ENCODE measurements at places on chromosomes 6 and 20.

- no peak for DNase-seq
Observed at GRCh38 chr20:8807480-8808201, 261.2 kb upstream of the PLCB4 start.

- no peak for DNase-seq
Observed at GRCh38 chr6:89970609-89971337, 76.5 kb downstream of the GJA10 start.

- DNase-seq, result no peak
Observed at GRCh38 chr20:44622501-44623270, 28.8 kb downstream of the ADA start.

- no peak for DNase-seq
Observed at GRCh38 chr20:50499938-50500337, 10.2 kb upstream of the PTPN1 start.

DNA sequence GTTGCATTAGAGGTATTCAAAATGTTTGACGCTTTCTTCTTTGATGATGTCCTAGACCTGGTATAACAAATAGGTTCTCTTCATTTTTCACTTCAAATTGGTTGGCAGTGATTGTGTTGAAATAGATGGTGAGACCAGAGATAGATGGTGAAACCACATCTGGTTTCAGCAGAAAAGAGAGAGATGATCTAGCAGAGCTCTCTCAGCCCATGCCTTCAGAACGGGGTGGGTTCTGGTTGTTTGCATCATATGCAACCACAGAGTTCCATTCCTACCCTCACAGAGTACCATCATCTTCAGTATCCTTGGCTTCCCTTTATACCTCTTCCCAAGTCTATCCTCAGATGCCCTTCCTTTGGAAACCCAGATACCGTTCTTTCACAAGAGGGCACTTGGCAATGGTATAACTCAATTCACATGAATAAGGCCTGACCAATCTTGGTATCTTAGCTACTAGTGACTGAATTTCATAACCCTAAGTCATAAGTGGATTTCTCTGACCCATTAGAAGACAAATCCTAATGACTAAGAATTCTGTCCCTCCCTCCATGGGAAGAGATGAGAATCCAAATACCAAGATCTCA is 93.7 kb downstream of the UBE3D start:
- DNase-seq, result no peak

DNA sequence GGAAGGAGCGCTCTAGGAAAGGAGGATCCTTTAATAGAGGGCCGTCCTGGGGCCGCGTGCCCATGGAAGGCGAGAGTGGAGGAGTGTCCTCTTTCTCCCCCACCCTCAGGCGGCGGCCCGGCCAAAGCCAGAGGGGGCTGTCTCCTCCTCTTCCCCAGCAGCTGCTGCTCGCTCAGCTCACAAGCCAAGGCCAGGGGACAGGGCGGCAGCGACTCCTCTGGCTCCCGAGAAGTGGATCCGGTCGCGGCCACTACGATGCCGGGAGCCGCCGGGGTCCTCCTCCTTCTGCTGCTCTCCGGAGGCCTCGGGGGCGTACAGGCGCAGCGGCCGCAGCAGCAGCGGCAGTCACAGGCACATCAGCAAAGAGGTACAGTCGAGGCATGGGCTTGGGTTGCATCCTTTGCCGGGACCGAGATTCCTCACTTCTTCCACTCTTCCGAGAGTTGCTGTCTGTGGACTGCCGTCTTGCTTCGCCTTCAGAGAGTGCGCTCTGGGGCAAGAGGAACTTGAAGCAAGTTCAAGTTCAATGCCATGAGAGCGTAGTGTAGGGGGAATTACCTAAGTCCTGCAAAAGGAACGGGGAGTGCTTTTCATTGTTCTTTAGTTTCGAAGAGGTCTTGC is at the start of gene LAMA2:
Gene LAMA2, plus strand, starts transcription at position 148 of the 621 bp plus-strand sequence. Its CDS starts 108 bp downstream, at position 256.
- peak; percentile 97 for DNase-seq

DNA sequence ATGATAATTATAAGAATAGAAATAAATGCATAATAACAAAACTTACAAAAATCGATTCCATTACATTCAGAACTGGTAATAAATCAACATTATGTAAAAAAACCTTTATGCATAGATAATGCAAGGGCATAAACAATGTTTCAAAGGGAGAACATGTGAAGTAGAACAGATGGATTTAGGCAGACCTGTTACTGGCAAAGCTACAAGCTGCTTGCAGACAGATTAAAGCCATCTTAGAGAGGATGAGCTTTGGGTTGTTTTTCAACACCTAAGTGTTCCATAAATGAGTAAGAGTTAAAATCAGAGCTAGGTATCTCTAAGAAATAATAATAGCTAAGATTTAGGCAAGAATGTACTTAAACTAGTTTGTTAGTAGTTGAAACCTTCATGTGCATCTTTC is 37.2 kb downstream of the SNAP25 start:
- no peak for DNase-seq

DNA sequence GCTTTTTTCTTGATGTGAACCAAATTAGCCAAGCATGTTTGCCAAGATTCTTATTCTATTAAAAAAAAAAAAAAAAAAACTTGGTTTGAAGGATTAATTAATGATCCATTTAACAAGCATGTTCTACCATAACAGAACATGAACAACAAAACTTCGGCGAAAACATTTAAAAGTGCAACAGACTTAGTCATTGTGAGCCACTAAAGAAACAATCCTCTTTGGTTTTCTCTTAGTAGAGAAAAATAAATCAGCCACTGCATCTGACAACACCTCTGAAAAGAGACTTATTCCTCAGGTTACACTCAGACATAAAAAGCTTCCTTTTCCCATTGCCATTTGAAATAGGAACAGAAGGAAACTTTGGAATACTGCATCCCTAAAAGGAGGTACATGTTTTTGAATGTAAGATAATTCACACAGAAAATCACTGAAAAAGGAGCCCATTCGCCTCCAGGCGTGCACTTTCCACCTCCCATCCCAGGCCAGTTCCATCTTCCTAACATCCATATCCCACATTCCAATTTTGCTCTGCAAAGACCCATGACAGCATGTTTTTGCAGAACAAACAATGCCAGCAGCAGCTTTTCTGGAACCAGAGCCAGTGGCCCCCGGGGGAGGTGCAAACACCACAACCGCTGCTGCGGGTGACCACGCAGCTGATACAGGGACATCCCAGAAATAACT is 79.5 kb downstream of the ZMYND8 start:
- peak; percentile 87 for DNase-seq

GRCh38 chr6:7960848-7961247 is 50.3 kb upstream of the TXNDC5 start:
- no peak for DNase-seq

DNA sequence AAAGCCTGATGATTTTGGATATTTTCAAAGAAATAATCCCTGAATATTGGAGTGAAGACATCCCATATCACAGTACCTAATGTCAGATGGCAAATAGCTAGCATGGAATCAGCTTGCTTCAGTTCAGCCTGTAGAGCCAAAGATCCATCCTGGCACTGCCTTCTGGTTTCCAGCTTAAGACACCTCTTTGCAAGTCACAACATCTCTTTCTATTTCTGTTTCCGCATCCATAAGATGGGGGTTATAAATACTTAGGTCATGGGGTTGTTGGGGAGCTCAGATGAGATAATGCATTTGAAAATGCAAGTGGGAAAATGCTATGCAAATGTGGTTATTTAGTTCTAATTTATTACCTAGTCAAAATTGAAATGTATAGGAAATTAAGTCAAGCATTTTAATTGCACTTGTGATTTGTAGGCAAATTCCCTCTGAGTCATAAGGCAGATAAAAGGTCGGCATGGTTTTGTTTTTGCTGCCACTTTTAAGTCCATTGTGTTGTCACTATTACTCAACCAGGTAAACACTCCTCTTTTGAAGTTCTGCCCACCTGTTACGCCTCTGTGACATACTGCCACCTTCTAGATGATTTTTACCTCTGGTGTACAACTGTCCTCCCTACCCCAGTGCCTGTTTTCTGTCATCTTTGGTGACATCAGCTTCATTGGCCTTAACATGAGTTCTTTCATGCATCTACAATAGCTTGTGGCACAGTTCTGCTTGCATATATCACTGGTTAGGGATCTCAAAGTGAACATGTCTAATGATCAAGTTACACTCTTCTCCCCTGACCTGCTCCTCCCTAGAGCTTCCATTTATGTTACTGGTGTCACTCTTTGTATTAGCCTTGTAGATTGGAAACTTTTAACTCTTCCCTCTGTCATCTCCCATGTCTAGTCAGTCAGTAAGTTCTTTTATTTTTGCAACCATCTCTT is 96.6 kb downstream of the CDKAL1 start:
- no peak for DNase-seq

- DNase-seq, result no peak
Observed at GRCh38 chr20:41991412-41991811, 373.2 kb upstream of the CHD6 start.

GRCh38 chr20:62133864-62134263 is 9.3 kb downstream of the PSMA7 start:
- no peak for DNase-seq

DNA sequence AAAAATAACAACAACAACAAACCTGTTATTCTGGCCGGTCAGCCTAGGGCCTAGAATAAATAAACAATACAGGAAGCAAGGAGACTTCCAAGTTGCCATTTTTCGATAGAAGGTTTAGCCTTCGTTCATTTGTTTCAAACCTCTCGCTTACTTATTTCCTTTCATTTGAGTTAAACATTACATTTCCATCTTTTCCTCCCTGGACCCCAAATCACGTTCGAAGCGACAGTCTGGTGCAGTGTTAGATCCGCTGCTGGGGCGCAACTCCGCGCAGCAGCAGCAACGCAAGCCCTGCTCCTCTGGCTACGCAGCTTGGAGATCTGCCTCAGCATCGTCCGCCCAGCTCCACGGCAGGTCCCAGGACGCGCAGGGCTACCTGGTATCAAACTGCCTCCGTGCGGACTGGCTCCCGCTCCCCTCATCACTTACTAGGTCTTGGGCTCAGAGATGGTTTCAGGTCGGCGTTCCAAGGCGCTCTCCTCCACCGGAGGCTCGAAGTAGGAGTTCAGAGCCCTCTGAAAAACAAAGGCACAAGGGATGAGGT is 530 bp downstream of the TDP2 start:
- peak; percentile 22 for DNase-seq

- DNase-seq, result no peak
Observed at GRCh38 chr6:146260886-146261285, 232.0 kb downstream of the GRM1 start.

GRCh38 chr6:6379573-6379972 is 59.1 kb upstream of the F13A1 start:
- no peak for DNase-seq

DNA sequence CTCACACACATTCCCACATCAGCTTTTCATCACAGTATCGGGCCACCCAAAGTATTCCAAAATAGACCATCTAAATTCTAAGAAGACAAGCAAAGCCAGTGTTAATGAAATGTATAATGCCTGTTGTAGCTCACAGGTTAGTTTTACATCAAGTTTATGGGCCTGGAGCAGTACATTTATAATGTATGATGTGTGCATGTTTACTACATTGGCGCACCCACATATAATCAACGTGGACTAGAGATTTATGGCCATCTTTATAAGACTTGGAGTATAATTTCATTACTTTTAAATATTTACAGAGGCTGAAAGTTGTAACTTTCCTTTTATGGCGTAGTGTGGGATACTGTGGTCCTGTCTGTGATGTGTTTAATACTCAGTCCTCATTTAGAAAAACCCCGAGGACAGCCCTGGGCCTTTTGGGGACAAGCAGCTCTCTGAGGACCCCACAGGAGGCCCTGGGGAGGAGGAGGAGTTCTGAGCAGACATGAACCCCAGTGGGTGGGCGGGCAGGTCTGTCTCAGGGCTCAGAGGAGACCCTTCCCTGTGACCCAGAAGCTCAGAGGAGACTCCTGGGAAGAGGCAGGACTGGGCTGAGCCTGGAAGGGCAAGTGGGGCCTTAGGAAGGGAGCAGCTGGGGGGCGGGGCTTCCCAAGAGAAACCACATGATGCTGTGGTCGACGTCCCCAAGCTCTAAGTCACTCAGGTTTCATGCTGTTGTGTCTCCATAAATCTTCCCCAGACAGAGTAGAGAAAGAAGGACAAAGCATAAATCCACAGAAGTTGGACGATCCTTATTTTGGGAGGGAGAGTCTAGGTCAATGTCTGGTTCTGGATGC is 232.1 kb downstream of the PREX1 start:
- no peak for DNase-seq

- no peak for DNase-seq
Observed at GRCh38 chr6:33577106-33577535, 3.0 kb downstream of the BAK1 start.

DNA sequence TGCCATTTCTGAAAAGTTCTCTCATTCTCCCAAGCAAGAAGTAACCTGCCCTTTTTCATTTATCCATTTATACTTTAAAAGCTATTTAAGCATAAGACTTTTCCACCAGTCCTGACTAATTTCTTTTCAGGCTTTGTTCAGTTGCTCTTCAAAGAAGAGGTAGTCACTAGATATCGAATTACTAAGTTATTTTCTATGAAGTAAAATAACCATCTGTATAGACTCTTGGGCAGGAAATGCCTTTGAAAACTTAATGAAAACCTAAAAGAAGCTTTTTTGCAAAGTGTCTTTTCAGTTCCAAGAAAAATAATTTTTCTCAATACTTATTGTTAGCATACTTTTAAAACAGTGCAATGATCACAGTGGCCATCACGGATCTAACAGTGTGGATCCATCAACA is 31.3 kb upstream of the LAMP5 start:
- DNase-seq, result no peak

DNA sequence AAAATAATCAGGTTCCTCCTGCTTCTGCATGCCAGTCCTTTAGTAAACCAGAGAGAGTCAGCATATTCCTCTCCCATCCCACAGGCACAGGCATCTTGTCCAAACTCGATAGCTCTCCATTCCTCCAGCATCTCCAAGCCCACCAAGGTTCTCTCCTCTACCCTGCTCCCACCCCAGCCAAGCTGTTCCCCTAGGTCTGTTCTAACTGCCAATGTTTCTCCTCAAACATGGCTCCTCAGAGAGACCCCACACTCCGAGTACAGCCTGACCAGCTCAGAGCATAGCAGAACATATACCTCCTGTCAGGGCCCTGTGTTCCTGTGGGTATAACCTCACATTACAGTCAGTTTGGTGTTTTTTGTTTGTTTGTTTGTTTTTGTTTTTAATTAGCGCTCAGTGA is 177.8 kb downstream of the VEGFA start:
- DNase-seq, result no peak

GRCh38 chr6:133799043-133799442 is 89.9 kb upstream of the TCF21 start:
- peak; percentile 46 for DNase-seq

DNA sequence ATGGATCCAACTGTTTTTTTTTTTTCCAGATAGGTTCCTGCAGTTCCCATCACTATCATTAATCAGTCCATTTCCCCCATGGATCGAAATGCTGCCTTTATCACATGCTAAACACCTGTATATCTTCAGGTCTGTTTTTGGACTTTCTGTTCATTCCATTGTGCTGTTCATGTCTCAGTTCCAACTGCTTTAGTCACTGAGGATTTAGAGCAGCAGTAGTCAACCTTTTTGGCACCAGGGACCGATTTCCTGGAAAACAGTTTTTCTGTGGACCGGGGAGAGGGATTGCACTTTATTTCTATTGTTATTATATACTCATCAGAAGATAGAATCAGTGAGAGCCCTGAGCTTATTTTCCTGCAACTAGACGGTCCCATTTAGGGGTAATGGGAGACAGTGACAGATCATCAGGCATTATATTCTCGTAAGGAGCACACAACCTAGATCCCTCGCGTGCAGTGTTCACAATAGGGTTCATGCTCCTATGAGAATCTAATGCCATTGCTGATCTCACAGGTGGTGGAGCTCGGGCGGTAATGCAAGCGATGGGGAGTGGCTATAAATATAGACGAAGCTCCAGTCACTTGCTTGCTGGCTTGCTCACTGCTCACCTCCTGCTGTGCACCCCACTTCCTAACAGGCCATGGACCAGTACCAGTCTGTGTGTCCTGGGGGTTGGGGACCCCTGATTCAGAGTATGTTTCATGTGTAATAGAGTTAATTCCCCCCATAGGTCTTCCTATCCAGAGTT is 46.0 kb downstream of the CAP2 start:
- no peak for DNase-seq
